Left renal pelvis (tissue), 4 donors: ENCODE measurements at places on chromosomes 6 and 20.

GRCh38 chr6:24659561-24659960 lies 7.1 kb downstream of the TDP2 start:
- no peak for DNase-seq

DNA sequence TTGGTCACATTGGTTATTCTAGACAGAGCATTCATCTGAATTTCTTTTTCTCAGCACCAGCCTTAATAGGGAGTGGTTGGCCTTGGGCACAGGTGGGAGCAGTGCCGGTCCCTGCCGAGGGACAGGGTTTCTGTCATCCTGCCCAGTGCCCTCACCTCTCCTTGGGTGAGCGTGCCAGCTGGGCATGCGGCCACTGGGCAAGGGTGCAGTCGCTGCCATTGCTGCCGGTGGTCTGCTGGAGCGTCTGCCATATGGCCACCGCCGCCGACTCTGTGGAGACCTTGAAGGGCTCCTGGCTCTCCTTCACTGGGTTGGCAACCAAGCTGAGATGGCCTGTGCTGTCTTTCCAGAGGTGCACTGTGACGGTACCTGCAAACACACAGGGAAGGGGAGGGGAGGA lies 16.4 kb upstream of the UQCC2 start:
- no peak for DNase-seq

DNA sequence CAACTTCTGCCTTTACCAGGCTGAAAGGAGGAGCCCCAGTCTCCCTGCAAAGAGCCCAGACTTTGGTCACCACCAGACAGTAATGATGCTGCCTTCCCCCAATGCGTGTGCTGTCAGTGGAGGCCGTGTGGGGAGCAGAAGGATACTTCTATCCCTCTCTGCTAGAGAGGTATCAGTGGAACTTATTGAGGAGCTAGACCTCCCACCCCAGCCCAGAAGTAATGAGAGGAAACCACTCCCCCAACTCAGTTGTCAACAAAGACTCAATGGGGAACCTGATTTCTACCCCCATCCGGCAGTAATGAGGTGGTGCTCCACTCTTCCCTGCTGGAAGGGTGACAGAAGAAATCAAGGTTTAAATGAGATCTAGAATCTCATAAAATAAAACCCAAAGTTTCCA lies 4.4 kb upstream of the WFDC8 start:
- DNase-seq, result no peak

DNA sequence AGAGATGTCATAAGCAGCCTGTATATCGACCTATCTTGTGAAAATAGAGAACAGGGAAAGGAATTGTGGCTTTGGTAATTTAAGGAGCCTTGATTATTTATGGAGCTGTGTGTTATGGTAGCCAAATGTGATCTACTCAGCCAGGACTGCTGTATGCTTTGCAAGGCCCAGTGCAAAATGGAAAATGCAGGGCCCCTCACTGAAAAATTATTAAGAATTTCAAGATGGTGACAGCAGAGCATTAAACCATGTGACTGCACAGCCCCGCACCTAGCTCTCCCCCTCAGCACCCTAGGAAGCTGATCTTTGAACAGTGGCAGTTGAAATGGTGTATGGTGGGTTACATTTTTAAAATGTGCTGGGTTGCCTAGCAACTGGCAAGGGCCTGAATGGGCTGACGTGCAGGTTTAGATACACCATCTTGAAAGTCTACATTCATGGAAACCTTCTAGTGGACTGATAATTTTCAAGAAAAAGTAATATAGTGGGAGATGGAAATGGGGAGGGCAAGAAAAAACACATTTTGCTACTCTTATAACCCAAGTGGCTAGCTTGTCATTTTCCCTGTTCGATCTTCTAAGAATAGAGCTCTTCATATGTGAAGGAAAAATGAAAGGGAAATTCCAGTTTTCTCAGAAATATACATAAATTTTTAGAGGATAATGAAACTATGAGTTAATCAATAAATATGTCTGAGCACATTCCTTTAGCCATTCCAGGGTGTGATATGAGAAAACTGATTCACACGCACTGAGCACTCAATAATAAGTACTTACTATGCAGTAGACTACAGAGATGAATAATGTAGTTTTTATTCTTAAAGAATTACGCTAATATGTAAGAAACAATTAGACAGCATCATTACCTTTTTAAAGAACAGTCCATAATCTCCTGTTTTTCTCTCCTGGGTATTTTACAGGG lies 208.0 kb downstream of the ARHGAP18 start:
- DNase-seq, result no peak

GRCh38 chr6:79167931-79168694 lies 66.4 kb downstream of the HMGN3 start:
- DNase-seq, result no peak

GRCh38 chr6:811191-811590 lies 118.3 kb upstream of the EXOC2 start:
- no peak for DNase-seq

DNA sequence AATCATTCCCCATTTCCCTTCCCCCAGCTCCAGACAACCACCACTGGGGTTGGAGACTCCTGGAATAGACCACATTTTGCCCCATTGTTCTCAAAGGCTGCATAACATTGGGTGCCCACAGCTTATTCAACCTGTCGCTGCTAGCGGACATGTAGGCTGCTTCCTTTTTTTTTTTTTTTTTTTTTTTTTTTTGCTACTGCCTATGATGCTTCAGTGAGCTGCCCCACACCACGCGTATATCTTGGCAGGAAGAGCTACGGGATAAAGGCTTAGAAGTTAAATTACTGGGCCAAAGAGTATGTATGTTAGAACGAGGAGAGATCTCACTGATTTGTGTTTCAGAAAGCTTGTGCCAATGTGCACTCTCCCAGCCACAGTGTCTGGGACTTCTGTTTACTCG lies 7.0 kb downstream of the LBP start:
- DNase-seq, result no peak

DNA sequence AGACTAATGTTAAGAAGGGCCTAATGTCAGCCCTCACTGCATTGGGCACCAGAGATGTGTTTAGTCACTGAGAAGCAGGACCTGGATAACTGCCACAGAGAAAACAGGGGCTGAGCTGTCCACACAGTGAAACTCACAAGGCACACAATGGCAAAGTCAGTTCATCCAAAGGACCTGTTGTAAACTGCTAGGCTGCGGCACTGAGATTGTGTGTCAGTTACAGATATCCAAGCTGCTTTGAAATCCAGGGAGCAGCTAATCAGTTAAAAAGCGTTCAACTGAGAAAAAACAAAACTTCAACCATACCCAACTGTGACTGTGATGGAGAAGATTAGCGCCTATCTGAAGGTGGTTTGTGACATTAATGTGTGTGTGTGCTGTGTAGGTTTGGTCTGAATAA lies 27.8 kb upstream of the TMEM14A start:
- DNase-seq, result no peak

- no peak for DNase-seq
These were observed 48.4 kb downstream of the IYD start for GRCh38 chr6:150417250-150417649.

DNA sequence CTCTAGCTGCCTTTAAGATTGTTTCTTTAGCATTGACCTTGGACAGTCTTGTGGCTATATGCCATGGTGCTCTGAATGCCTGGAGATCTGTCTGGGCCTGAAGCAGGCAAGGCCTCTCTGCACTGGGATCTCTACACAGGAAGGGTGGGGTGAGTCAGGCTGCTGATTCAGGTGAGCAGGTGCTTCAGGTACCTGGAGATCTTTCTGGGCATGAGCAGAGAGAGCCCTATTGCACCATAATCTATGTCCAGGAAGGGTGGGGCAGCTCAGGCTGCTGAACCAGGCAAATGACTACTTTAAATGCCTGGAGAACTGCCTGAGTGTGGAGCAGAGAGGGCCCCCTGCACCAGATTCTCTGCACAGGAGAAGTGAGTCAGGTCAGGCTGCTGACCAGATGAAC lies 94.5 kb downstream of the TPBG start:
- no peak for DNase-seq

GRCh38 chr6:3405182-3405518 lies 51.7 kb downstream of the SLC22A23 start:
- DNase-seq, result no peak

DNA sequence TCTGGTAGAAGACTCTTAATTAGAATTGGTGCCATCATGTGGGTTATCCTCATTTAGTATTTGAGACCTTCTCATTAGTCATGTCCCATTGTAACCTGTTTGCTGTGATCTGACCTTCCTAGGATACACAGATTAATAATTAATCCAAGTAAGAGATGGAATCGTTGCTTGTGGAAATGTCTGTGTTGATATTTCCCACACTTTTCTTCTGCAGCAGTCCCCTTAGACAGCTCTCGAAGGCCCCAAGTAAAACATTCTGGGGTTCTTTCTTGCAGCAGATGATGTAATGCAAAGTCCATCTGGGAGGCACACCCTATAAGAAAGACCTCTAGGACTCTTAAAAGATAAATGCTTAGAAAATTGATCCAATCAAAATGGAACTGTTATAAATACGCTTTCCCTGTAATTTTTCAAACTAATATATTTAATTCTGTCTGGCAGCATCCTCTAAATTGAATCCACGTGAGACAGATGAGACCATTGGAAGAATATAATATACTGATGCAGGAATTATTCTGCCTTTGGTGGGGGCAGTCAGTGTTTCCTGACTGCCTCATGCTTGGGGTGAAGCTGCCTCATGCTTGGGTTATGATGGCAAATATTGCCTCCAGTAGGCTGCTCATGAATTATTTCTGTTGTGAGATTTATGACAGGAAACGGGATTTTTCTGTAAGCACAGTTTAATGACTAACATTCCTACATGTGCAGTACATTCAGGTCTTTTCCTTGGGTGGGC lies 54.5 kb upstream of the ARMC2 start:
- no peak for DNase-seq

DNA sequence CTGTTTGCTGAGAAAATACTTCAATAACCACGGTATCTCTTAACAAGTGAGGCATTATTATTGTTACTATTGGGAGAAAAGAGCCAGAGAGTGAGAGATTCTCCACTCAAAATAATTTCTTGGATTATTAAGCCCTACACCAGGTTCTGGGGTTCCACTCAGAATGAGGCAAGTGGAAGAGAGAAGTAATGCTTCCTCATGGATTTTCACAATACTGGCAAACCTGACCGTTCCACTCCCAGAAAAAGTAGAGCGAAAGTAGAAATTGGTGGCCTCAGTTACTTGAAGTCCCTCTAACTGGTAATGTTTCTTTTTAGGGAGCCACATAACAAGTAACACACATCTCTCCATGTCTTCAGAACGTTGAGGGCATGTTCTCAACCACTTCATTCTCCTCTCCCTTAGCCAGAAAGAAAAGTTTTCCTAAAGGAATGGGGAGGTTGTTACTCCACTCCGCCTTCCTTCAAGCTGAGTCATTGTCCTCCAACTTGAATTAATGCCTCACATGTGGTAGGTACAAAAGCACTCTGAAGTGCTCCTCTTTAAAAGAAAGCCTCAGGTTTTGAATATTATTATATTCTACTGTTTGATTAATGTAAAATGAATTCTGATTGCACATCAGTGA lies 1.9 kb downstream of the BAG2 start:
- no peak for DNase-seq

DNA sequence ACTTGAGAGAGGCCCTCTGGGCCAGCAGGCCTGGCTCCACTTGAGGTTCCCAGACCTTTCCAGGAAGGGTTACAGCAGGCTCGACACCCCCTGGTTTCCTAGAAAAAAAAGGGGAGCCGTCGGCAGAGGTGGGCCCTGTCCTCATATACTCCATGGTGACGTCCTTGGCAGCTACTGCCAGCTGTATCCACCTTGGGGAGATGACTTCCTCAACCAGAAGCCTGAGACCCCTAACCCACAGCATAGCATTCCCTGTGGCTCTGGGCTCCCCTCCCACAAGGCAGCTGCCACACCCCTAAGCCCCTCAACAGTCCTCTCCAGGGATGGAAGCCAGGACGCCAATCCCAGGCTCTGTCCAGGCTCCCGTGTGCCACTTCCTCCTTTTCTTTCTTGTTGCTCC lies 294.8 kb downstream of the CDC5L start:
- no peak for DNase-seq

DNA sequence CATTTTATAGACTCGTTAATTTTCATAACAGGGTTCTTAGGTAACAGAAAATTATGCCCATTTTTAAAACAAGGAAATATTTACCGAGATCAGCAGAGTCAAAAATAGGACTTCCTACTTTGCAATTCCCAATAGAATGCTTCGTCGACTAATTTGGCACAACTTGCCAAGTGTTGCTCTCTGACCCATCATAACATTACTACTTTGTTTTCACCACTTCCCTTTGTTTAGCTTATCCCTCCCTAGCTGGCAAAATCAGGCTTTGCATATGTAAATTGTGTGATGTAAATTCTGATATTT lies 914 bp upstream of the RANBP9 start:
- no peak for DNase-seq

GRCh38 chr20:48411245-48411644 lies 416.6 kb downstream of the PREX1 start:
- DNase-seq, result no peak

- no peak for DNase-seq
These were observed 161.5 kb upstream of the ADGRB3 start for GRCh38 chr6:68473433-68474210.

- DNase-seq, result no peak
These were observed 147.9 kb downstream of the RNGTT start for GRCh38 chr6:88815491-88815890.

GRCh38 chr6:123402052-123402451 lies 234.7 kb downstream of the TRDN start:
- DNase-seq, result no peak

DNA sequence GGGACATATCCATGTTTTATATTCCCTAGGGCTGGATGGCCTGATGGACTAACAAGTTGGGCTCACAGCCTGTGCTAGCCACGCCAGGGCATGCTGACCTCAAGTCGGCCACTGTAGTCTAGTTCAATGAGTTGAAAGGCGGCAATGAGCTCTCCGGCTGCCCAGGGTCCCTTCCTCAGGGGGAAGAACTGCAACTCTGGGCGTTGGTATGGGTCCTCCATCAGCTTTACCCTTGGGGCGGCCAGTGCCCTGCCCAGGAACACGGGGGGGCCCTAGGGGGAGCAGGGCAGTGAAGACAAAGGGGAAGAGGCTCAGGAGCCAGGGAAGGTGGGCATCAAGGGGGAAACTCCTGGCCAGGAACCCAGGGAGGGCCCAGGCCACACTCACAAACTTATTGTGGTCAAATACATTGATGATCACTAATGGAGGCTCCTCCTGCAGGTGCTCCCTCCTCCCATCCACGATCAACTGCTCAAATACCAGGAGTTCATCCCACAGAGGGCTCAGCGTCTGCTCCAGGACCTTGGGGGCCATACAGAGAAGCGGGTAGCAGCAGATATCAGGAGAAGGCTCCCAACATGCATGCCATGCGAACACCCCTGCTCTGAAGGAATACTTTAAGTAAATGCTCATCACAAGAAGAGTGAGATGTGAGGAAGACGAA lies 32.8 kb upstream of the SPAG4 start:
- no peak for DNase-seq
